Activated gamma-delta T cell treated with Interleukin-2 at 50 U/mL for 16 hours (primary cell): ENCODE measurements at places on chromosomes 12 and 14.

DNA sequence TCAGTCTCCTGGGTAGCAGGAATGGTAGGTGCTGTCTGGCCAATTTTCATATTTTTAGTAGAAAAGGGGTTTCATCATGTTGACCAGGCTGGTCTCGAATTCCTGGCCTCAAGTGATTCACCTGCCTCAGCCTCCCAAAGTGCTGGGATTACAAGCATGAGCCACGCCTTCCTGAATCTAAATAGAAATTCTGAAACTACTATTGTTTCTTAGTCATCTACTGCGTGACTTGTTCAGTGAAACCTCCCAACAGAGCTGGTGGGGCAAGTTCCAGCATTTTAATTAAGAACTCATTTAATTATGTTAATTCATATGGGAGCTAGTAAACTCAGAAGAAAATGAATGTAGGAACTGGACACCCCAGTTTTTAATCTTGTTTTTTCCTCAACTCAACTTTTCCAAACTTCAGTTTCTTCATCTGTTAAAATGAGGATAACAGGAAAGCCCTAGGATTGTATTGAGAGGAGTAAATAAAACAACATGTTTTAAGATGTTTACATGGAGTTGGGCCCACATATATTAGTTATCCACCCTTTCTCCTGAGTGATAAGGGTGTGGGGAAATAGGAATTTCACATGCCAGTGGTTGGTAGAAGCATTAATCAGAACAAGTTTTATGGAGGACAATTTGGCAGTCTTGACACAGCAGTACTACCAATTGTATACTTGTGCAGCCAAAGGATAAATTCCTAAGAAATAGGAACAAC lies 335.8 kb upstream of the E2F7 start:
- DNase-seq = no peak

GRCh38 chr12:87160848-87161601 lies 868.2 kb downstream of the C12orf50 start:
- no peak for DNase-seq

DNA sequence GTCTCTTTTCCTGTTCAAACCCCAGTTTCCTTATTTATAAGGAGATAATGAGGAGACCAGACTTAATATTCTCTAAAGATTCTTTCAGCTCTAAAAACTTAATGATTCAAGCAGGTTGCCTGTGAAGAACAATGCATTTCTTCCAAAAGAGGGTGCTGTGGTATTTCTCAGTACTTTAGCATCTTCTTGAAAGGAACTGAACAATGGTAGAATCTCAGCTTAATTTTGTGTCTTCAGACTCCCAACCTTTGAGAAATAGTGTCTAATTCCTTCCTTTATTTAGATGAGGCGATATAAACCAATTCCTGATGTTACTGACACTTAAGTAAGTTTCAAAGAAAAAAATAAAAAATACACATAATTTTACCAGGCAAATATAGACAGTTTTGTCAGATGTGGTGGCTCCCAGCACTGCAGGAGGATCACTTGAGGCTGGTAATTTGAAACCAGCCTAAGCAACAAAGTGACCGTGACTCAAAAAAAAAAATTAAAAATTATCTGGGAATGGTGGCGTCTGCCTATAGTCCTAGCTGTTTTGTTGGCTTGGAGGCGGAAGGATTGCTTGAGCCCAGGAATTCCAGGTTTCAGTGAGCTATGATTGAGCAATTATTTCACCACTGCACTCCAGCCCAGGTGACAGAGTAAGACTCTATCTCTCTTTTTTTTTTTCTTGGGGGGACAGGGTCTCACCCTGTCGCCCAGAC lies 76.9 kb upstream of the PSMA6 start:
- no peak for DNase-seq

DNA sequence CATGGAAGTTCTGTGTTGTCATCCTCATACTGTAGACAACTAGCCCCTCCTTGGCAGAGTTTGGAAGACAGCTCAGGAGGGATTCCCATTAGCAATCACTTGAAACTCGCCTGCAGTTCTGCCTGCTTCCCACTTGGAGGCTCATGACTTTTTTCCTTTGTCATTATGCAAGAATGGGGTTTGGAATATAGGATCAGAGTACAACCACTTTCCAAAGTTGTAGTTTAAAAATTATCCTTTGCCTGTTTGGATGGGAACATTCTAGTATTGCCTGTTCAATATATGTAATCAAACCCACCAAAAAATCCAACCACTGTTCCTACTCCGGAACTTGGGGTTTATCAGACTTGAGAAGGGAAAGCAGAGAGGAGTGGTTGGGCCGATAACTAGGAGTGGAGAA lies 2.1 kb upstream of the GPD1 start:
- DNase-seq = no peak

DNA sequence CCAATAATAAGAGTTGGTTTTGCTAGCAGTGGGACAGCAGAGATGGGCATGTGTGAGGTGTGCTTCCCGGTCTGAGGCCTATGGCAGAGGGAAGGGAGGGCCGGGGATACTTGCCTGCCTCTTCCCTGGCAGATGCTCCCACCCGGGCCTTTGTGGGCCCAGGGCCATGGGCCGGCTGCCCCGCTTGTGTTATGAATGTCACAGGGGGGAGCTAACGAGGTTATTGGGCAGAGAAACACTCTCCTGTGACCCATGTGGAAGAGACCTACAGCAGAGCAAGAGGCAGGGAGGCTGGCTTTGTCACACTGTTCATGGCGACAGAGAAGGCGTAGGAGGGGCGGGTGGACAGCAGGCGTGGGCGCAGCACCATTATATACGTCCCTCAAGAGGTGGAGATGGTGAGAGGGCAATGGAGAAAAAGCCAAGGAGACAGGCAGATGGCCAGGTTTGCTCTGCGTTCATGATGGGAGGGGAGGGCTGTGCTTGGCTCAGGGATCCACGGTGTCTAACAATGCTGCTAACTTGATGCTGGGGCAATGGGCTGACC lies 13.3 kb downstream of the CCND2 start:
- no peak for DNase-seq

DNA sequence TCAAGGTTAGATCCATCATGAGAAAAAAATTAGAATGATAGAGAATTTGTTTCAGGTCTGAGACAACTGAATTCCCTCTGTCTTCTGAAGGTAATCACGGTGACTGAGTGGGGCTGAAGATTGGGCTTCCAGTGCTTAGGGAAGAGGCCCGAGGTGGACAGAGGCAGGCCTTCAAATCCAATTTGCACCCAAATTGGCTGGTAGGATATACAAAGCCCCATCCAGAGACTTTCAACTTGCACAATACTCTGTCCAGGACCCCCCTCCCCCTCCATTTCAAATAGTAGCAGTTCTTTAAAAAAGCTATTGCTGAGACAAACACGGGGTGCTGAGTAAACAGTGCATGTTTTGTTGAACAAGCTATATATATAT lies 3.6 kb upstream of the FOXG1 start:
- DNase-seq = no peak

DNA sequence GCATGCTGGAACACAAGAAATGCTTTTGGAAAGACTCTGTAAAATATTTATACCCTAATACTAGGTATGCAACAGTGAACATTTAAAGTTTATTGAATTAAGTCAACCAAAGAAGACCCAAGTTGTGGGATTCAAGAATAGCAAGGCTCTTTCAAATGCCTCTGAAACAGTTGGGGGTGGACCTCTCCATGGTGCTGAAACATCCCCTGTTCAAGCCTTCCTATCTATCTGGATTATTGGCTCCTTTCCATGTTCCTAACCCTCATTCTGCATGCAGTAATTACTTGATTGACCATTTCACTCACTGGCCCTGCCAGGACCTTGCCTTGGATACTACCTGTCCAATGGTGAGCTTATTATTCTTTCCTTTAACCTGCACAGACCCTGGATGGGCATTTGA lies 349.7 kb downstream of the NRXN3 start:
- no peak for DNase-seq

DNA sequence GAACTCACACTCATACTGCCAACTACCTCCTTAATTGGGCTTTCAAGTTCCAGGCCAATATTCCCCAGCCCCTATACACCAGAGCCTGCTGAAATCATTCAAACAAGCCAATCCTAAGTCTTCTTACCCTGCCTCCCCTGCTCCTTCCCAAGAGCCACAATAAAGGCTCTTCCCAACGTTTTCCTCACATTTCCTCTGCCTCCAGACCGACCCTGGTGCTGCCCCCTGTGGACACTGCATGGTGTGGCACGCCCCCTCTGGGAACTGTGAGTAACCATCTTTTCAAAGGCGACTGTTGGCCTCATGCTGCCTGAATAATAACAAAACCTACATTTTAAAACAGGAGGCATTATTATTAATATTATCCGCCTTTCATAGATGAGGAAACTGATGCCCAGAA lies 111.6 kb upstream of the NOS1 start:
- no peak for DNase-seq

DNA sequence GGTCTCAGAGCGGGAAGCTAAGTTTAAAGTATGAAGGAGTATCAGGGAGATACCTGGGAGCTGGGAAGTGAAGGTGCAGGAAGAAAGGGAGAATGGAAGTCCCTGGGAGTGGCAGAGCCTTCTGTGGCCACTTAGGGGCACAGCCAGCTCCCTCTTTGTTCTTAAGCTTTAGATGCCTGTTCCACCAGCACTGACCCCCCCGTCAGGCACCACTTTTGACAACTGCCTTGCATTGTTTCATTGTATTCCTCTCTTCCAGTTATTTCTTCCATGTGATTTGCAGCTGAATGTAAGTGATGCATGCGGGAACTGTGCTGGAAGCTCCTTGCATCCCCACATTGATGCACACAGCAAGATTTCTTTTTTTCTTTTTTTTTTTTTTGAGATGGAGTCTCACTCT lies 2.6 kb downstream of the GALNT16 start:
- DNase-seq = no peak

- DNase-seq = no peak
Measured at GRCh38 chr14:67564236-67564635, 31.1 kb downstream of the PLEKHH1 start.

DNA sequence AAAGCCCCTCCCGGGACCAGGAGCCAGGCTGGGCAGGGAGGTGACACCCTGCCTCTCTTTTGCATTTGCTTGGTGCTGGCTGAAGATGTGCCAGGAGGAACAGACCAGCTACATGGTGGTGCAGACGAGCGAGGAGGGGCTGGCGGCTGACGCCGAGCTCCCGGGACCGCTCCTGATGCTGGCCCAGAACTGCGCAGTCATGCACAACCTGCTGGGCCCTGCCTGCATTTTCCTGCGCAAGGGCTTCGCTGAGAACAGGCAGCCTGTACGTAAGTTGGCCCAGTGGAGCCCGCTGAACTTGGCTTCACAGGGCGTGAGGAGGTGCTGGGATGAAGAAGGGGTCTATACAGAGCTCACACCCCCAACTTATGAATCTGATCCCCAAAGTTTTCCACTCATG lies 15.6 kb downstream of the CABP1 start:
- no peak for DNase-seq

GRCh38 chr12:120944645-120945217 lies 33.6 kb upstream of the HNF1A start:
- DNase-seq = peak; percentile 70

- DNase-seq = no peak
Measured at GRCh38 chr14:72646861-72647528, 246.9 kb downstream of the DPF3 start.

DNA sequence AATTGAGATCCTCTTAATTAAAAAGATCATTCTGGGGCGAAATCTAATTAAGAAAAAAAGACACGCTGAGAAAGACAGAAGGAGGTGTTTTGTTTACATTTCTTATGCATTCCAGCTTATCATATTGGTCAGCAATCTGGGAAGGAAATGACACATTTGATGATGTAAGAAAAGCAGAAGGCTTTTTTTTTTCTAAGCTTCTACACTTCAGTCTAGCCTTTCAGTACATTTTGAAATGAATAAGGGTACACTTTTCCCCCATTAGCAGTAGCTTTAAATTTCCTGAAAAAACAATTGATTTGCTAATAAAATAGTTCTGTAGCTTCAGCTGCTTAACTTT lies 5.9 kb upstream of the GSC start:
- DNase-seq = no peak

DNA sequence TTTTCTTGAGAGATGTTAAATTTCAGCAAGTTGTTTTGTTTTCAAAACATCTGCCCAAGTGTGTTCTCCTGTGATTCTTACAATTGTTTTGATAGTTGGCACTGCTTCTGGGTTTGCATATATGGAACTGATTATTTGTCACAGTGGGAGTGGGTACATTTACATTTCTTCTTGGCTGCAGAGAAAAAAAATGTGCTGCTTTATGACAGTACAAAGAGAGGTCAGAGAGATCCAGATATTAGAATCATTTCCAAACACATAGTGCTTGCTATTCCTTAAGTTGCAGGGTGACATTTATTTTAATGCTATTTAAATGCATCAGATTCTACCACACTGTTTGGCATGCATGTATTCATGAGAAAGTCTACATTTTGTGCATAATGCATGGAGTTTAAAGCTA lies 303.5 kb upstream of the MDGA2 start:
- no peak for DNase-seq

DNA sequence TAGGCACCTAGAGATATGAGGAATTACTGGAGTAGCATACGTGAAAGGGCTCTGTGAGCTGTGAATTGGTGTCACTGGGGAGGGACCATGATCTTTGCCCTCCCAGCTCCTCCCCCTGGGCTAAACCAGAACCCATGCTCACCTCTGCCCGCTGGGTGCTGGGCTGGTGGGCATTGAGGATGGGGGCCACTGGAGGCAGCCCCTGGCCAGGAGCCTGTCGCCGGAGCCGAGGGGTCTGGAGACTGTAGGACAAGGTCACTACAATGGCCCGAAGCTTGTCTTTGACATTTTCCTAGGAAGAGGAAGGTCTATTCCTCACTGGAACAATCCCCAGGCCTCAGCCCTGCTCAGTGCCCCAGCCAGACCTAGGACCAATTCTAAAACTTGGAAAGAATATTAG lies 11.6 kb downstream of the ITGA7 start:
- no peak for DNase-seq

DNA sequence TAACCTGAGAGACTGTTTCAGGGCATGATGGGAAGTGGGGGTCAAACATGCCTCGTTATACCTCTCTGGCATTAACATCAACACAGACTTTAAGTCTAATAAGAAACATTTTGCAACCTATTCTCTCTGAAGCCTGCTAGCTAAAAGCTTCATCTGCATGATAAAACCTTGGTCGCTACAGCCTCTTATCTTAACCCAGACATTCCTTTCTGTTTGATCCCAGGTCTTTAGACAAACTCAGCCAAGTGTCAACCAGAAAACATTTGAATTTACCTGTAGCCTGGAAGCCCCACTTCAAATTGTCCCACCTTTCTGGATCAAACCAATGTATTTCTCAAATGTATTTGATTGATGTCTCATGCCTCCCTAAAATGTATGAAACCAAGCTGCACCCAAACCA lies 9.1 kb downstream of the PPP2R3C start:
- no peak for DNase-seq

GRCh38 chr12:68560851-68561422 lies 49.8 kb upstream of the RAP1B start:
- no peak for DNase-seq

DNA sequence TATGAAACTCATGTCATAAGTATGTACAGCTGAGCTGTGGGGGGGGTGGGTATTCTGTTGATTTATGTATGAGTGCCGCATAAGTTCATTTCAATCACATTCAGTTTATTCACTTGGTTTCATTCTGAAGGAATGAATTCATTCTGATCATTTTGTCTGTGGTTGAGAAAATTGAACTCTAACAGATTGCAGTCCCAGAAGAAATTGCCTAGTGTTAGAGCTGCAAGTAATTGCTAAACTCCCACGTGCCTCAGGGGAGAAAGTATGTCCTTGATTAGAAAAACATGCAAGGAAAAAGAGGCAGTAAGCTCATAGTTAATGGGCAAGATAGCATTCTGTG lies 442.4 kb upstream of the MGAT4C start:
- no peak for DNase-seq

- DNase-seq = no peak
Measured at GRCh38 chr12:127941332-127941731, 325.6 kb upstream of the TMEM132C start.

- no peak for DNase-seq
Measured at GRCh38 chr12:52122540-52122871, 43.0 kb downstream of the SMIM41 start.

GRCh38 chr14:30519961-30520360 lies 39.0 kb upstream of the G2E3 start:
- no peak for DNase-seq
